SK-N-DZ (cell line): ENCODE measurements at places on chromosomes 6 and 20.

DNA sequence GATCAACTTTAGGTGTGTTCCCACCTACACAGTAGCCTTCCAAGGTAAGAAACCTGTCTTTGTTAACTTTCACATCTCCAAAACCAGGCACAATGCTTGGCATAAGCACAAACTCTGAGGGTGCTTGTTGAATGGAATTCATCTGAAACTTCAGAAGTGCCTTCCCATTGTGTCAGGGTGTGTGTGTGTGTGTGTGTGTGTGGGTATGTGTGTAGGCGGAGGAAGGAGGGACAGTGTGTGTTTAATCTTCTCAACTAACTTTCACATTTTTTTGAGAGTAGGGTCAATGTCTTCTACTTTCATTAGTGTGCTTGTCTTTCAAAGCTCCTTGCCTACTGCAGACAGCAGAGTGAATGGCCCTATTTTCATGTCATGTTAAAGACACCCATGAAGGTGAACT is 45.6 kb downstream of the PDE7B start:
- DNase-seq: no peak

DNA sequence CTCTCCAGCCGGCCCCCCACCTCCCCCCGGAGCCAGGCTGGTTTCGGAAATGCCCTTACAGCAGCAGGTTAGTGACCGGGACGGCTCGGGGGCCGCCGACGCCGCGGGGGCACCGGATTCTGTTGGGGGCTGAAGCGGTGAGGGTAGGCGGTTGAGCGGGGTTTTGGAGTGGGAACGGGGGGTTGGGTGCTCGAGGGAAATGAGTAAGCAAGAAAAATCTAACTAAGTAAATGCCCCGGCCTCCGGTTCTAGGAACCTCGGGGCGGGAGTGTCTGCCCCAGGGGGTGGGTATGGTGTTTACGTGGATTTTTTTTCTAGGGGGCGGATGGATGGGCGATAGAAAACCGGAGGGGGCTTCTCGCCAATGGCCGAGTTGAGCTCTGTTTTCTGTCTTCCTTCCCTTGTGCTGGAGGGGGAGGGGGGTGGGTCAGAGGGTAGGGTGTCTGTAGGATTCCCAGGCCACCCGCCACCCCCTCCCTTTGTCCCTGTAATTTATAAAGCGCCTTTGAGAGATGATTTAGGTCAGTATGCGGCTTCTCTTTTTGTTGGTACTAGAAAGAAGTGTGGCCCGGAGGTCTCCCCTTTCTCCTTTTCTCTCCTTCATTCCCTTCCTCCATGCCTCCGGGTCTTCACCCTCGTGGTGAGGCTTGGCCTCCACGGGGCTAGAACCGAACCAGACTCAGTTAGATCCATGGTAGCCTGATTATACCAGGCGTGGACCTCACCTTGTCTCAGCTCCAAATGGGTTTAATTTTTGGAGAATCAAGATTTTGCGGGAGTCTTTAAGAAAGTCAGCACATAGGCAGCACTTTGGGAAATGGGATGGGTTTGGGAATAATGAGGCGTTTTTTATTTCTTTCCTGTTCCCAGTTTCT is 2.3 kb downstream of the E2F3 start:
- peak; percentile 56 for DNase-seq

GRCh38 chr6:8110117-8110721 is 7.9 kb upstream of the EEF1E1 start:
- no peak for DNase-seq

DNA sequence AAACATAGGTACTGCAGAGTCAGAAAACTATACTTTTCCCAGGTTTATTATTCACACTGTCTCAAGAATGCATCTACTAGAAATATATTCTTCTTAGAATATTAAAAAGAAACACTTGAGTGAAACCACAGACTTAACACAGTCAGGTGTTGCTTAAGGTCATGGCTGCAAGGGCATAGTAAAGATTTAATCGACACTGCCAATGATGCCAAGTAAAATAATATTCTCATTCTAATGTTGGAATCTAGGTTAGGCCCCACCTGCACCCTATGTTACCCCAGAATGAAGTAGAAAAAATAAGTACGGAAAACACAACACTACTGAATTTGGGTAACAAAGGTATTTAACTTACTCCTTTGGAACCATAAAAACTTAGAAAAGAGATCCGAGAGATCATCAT is 155.0 kb downstream of the RALGAPA2 start:
- no peak for DNase-seq

DNA sequence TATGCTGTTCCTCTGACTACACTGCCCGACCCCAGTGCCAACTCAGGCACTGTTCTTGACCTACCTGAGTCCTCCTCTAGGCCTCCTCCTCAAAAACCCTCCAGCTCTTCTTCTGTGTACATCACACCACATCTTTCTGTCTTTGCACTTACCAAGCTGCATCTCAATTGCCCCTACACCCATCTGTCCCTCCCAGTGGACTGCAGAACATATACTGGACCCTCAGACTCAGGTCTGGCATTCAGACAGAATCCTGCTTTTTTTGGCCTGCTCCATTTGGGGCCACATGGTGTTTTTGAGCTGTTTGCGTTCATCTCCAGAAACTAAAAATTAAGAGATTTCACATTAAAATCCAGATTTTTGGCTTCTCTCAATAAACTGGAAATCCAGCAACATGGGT is 23.2 kb upstream of the YWHAB start:
- DNase-seq: no peak

DNA sequence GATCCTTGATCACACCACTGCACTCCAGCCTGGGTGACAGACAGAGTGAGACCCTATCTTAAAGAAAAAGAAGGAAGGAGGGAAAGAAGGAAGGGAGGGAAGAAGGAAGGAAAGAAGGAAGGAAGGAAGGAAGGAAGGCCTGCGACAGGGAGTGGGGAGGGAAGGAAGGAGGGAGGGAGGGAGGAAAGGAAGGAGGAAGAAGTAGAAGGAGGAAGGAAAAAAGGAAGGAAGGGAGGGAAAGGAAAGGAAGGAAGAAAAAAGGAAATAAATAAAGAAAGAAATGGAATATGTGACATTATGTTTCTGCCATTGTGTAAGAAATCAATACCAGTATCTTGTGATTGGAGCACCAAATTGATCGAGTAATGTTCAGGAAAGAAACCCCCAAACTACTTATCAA is 16.2 kb downstream of the PHACTR2 start:
- no peak for DNase-seq

DNA sequence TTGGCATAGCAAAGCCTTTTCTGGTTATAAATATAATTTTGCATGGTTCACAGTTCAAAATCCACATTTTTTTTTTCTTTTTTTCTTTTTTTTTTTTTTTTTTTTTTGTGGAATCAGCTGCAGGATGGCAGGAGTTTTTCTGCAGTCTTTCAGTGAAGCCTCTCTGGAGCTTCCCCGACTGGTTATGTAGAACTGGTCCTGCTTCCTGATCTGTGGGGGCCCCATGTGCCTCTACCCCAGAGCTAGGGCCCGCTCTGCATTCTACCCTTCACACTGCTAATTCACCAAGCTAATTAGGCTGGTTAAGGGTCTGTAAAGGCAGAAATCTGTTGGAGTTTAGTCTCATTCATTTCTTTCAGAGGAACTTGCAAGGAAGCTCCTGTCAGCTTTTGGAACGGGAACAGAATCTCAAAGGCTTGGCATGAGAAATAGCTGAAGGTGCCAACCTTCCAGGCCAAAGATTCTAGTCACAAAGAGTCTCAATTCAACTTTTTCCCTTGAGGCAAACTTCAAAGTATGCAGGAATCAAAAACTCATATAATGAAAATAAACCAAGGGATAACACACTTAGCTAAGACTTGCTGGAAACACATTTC is 45.5 kb downstream of the HMGN3 start:
- DNase-seq: no peak

GRCh38 chr6:111825439-111826086 is 47.7 kb downstream of the FYN start:
- DNase-seq: no peak

DNA sequence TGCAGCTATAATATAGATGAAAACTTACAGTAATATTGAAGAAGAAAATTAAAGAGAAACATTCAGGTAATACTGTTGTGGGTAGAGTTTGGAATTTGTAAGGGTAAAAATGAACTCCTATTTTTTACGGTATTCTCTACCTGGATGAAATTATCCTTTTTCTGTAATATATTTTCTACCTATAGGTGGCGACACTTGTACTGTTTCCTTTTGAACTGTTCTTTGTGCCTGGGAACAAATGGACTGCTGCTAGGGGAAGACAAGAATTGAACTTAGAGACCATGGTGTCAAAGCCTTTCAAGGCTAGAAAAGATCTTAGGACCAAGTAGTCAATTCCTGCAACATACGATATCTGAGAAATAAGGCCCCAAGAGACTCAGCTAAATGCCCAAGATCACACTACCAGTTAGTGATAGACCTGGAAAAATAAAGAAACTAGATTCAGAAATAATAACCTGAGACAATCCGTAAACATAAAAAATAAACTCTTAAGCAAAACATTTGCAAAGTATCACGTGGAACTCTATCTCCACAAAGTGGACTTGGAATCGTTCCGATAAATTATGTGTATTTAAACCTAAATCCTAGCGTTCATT is 383.8 kb downstream of the TFAP2A start:
- DNase-seq: no peak

- no peak for DNase-seq
Measured at GRCh38 chr6:7825986-7826385, 84.6 kb downstream of the TXNDC5 start.
